ENCODE measurements at places on chromosomes 7 and 10.
A peak's percentile ranks its signal among the peaks of the same experiment; 100 is the strongest.

DNA sequence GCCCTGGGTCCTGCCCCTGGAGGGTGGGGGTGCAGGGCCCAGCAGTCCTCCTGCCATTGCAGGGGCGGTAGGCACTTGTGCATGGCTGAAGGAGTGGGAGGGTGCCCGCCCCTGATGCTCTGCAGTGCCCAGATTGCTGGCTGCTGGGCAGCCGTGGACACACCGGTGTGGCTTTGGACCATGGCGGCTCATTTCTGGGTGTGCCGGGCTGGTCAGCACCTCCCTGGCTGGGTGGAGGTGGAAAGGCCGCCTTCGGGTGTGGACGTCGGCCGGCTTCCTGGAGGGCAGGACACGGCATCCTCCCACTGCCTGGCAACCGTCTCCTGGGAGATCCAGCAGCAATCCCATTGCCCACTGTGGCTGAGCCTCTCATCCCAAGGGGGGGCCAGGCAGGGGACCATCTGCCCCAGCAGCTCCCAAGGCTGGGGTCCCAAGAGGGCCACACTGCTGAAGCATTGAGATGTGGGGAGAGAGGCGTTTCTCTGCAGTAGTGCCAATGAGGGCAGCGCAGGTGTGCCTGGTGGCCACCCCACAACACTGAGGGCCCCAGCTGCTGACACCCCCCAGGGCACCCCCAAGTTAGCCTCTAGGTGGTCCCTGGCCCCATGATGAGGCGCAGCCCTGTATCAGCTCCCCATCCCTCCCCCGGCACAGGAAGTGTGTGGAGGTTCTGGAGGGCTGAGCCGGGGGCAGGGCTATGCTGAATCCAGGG lies 12.9 kb downstream of the TTYH3 start:
- no peak for DNase-seq

GRCh38 chr10:106682175-106682574 lies 482.3 kb downstream of the SORCS1 start:
- no peak for DNase-seq

GRCh38 chr10:32376097-32376496 lies 29.1 kb upstream of the EPC1 start:
- no peak for DNase-seq

DNA sequence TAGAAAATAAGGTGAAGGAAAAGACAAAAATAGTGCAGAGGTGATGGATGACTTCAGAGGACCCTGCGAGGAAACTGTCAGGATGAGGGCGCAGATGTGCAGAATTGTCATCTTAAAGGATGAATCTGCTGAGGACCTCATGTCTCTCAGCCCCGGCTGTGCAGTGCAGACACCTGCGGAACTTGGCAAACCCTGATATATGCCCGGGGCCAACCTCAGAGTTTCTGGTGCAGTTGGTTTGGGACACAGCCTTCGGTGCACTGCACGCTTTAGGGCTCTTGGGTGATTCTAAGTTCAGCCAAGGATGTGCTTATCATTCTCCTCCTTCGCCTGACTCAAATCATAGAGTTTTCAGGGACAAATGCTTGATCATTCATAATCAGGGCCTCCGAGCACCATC lies 310.1 kb downstream of the TCERG1L start:
- DNase-seq, result no peak

DNA sequence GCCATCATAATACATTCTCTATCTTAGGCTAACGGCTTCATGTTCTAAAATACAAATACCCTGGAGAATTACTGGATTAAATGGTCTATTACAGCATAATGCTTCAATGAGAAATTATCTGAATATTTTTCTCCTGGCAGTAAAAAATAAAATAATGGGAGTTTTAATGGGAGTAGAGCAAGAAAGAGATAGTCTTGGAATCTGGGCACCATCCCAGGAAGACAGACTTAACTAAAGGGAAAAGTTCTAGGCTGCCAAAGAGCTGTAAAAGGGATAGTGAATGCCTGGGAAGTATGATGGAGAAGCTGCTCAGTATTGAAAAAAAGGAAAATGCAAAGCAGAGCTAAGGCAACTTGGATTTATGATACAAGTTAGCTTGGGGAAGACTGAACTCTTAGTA lies 12.1 kb upstream of the SYPL1 start:
- DNase-seq, result no peak

GRCh38 chr7:24129597-24129996 lies 154.4 kb upstream of the NPY start:
- DNase-seq, result no peak

DNA sequence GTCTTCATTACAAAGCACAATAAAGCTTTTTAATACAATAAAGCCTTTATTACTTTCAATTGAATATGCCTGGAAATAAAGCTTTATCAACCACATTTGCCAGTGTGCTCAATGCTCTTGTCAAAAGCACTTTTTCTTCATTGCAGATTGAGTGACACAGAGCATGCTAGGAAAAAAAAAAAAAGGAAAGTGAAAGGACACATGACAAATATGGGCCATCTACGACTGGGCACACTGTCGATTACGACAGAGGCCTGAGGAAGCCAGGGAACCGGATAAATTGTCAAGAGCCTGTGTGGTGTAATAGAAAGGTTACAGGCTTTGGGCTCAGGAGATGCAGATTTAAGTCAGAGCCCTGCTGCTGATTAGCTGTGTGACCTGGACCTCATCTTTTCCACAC lies 84.8 kb upstream of the LRGUK start:
- DNase-seq, result no peak

GRCh38 chr7:112546723-112547513 lies 66.1 kb downstream of the LSMEM1 start:
- DNase-seq, result no peak

DNA sequence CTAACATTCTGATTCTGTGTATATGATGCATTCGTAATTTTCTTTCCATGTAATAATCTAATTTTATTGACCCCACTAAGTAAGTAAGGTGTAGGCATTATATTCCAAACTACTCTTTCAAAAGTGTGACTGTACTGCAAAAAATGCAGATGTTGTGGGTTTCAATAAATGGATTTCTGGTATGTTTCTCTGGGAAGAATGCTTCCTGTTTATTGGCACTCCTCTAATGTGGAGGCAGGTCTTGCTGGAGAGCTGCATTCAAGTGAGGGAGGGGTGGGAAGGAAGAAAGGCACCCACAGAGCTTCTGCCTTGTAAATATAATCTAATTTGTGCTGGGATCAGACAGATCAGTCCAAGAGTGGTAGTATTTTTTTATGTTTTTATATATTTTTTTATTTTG lies 23.9 kb downstream of the ST7 start:
- DNase-seq, result no peak

GRCh38 chr10:35716776-35717175 lies 74.7 kb upstream of the FZD8 start:
- no peak for DNase-seq

DNA sequence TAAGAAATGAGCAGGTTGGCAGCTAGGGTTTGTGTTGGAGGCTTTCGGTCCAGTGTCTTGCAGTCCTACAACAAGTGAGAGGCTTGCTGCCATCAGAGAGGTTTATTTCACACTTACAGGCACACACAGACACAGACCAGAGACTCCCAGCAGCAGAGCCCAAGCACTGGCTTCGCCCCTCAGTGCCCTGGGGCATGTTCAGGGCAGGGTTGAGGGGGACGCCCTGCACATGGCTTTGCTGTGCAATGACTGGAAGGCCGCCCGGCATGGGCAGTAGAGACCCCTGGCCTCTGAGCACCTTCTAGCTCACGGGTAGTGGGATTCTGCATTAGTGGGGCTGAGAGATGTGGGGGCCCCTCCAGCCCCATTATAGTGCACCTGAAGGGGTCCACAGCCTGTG lies 3.8 kb downstream of the SPRN start:
- DNase-seq, result no peak

DNA sequence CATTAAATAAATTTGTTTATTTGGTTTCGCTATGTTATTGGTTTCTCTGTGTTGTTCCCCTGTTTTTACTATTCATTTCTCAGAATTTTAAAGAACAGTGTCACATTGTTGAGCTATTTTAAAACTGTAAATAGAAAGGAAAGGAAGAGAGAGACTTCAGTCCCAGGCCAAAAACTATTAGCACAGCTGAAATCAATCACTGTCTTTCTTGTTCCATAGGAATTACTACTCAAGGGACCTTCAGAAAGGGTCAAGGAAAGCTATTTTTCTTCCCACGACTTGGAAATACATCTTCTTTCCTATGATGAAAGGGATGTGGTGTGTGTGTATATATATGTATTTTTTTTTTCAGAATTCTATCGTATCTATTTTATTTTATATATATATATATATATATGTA lies 29.0 kb upstream of the GNAT3 start:
- no peak for DNase-seq

- DNase-seq, result no peak
These were observed 75.1 kb downstream of the STRA8 start for GRCh38 chr7:135308583-135309327.

GRCh38 chr7:108824840-108825580 lies 255.3 kb downstream of the DNAJB9 start:
- no peak for DNase-seq

- no peak for DNase-seq
These were observed 100.5 kb downstream of the NPY start for GRCh38 chr7:24384362-24385030.

DNA sequence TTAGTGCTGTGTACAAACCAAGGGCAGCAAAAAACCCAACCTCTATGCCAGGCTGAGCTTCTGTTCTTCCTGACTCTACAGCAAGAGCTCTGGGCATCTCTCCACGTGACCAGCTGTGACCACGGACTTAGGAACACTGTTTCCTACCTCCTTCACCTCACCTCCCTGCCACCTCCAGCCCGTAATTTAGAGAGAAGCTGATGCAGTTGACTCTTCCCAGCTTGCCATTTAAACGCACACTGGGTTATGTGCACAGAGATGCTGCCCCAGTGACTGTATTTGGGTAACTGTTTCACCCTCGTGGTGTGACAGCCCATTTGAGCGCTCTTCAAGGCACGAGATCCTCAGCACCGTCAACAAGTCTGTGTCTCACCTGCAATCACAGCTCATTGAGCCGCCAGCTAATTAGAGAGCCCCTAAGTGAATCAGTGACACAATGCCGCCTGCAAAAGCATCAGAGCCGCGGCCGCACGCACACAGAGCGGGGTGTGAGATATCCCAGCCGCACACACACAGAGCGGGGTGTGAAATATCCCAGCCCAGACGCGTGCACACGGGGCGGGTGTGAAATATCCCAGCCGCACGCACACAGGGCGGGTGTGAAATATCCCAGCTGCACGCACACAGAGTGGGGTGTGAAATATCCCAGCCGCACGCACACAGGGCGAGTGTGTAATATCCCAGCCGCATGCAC lies 319.7 kb downstream of the PTPRN2 start:
- DNase-seq, result no peak

GRCh38 chr10:35351021-35351420 lies 14.7 kb downstream of the CCNY start:
- no peak for DNase-seq

GRCh38 chr10:129547608-129548007 lies 80.6 kb downstream of the MGMT start:
- no peak for DNase-seq

GRCh38 chr10:108452533-108452932 lies 1288.0 kb upstream of the SORCS1 start:
- DNase-seq, result no peak

DNA sequence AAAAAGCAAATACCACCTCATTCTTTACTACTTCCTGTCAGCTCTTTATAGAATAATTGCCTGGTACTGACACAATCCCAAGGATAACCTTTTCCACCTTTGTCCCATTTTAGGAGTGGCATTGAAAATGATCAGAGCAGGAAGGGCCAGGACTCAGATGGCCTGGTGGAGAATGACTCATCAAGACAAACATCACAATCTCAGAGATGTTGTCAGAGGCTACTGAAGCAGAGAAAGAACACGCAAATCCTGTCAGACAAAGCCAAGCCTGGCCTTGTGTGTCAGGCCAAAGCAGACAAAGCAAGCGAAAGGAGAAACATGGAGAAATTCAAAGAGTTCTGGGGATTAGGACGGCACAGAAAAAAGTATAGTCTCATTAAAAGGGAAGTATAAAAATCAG lies 40.9 kb downstream of the NSUN6 start:
- DNase-seq, result no peak

GRCh38 chr10:76306856-76307255 lies 875.4 kb downstream of the LRMDA start:
- DNase-seq, result no peak

DNA sequence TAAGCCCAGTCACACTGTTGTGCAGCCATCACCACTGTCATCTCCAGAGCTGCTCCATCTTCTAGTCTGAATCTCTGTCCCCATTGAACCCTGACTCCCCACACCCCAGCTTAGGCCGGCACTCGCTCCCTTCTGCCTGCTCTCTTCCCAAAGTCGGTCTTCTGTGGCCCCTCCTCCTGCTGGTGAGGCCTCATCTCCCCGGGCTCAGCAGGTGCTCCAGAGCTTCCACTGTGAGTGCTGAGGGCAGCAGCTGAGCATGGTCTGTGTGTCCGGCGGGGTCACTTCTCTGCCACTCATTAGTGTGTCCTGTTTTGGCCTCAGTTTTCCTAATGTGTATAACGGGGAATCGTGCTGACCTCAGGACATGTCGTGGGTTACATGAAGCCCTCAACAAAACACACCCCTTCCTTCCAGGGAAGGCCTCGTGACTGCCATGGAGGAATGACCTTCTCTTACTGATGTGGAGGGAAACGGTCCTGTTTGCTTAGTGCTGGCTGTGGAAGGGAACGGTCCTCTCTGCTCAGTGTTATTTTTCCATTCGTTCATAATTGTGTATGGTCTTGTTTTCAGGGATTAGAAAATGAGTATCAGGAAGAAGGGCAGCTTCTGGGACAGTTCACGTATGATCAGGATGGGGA lies 4.3 kb upstream of the GET4 start:
- no peak for DNase-seq

- peak; percentile 62 for DNase-seq
These were observed 38.1 kb upstream of the CDHR3 start for GRCh38 chr7:105924945-105925344.

DNA sequence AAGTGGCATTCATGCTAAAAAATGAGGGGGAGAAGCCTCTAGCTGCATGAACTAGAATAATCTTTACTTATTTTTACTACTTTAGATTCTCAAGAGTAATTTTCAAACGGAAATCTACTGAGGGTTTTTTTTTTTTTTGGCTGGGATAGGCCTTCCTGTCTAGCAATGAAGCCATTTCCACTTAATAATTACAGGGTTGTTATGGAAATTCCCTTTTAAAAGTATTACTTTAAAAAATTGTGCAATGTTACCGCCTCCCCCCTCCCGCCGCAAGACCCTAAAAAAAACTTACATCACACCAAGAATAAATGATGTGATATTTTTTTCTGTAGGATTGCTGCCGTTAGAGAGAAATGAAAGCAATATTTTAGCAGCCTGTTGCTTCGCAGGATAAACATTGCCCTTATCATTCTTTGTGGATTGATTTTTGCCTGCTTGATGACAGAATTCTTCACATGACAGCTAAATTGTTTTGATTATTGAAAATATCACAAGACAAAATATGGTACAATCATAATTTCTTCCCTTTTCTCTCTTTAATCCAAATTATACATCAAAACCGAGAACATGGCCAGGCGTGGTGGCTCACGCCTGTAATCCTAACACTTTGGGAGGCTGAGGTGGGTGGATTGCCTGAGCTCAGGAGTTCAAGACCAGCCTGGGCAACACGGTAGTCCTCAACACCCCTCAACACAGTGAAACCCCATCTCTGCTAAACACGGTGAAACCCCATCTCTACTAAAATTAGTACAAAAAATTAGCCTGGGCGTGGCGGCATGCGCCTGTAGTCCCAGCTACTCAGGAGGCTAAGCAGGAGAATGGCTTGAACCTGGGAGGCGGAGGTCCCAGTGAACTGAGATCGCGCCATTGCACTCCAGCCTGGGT lies 32.8 kb downstream of the ARL4A start:
- no peak for DNase-seq

GRCh38 chr7:16446508-16446907 lies 19.0 kb downstream of the SOSTDC1 start:
- DNase-seq, result no peak

- DNase-seq, result no peak
These were observed 94.2 kb upstream of the NPVF start for GRCh38 chr7:25322473-25322872.

- DNase-seq, result no peak
These were observed 596.0 kb upstream of the TPK1 start for GRCh38 chr7:145431834-145432233.

Measured in stimulated activated naive CD4-positive, alpha-beta T cell (primary cell).